ENCODE measurements at places on chromosomes 2 and 18.
A peak's percentile ranks its signal among the peaks of the same experiment; 100 is the strongest.

- DNase-seq = no peak
Measured at GRCh38 chr2:164671664-164672396, 50.5 kb upstream of the GRB14 start.

DNA sequence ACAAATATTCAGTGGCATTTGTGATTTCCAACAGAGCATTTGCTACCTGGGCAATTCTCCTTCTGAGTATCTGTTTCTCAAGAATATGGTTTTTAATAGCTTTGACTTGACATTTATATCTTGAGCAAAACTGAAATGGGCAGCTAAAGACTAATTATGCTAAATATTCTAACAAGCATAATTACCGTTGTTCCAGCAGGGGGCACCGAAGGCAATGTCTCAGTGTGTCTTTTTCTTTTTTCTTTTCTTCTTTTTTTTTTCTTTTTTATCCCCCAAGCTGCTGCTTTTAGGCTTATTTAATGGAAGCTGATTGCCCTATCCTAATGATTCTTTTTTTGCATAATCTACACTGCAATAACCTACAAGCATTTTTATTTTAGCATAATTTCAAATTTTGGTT is 138.9 kb upstream of the NABP1 start:
- peak; percentile 16 for DNase-seq

- no peak for DNase-seq
Measured at GRCh38 chr2:188819792-188820191, 154.4 kb upstream of the COL3A1 start.

GRCh38 chr18:28399781-28400362 is 222.9 kb upstream of the CDH2 start:
- no peak for DNase-seq

DNA sequence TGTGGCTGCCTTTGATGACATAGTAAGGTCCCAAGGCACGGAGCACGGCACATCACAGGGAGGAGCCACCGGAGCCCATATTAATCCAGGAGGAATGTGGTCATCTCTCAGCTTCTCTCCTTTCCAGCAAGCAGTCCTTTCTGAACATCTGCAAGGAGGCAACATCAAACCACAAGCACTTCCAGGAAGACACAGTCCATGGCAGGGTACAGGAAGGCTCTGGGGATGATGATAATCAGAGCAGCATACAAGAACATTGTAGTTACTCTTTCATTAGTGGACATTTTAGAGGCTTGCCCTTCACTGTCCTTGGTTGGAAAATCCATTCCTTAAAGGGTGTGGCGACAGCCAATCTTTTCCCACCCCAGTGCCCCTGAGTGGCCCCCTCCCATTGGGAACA is 31.1 kb downstream of the YPEL5 start:
- DNase-seq = no peak

GRCh38 chr2:219082332-219082958 is 21.7 kb upstream of the IHH start:
- DNase-seq = no peak

- DNase-seq = no peak
Measured at GRCh38 chr2:71486881-71487640, 33.7 kb downstream of the DYSF start.

DNA sequence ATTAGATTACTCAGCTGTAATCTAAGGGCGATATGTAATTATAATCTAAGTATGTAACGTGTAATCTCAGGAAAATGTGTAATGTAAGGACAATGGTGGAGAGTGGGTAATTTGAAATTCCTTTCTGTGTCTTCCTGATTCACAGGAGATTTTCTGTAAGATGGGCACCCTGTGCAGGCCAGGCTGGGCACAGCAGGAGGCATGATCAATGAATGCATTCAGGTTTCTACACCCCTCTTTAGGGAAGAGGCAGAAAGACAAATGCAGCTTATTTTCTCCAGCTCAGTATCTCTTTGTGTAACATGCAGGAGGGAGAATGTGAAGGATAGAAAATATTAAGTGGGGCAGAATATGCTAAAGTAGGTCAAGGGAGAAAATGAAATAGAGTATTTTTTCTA is 320.1 kb downstream of the PIK3C3 start:
- no peak for DNase-seq

- no peak for DNase-seq
Measured at GRCh38 chr18:48769006-48769636, 181.6 kb downstream of the SMAD7 start.

DNA sequence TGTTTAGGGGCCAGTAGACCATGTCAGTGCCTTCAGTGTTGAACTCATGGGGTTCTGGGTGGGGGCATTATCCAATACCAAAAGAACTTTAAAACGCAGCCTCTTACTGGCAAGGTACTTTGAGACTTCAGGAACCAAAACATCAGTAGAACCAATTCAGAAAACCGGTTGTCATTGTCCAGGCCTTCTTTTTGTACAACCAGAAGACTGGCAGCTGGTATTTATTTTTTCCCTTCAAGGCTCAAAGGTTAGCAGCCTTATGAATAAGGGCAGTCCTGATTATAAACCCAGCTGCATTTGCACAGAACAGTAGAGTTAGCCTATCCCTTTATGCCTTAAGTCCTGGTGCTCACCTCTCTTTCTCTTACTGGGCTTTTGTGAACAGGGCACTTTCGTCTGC is 113.8 kb upstream of the EML6 start:
- DNase-seq = no peak

DNA sequence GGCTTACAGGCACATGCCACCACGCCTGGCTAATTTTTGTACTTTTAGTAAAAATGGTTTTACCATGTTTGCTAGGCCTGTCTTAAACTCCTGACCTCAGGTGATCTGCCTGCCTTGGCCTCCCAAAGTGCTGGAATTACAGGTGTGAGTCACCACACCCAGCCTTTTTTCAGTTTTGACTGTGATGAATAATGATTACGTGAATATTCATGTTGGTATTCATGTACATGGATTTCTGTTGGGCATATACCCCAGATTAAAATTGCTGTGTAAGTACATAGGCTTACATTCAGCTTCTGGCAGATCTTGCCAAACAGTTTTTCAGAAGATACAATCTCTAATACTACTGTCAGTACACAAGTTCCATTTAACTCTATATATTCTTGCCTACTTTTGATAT is 20.9 kb downstream of the SLC39A10 start:
- DNase-seq = no peak

DNA sequence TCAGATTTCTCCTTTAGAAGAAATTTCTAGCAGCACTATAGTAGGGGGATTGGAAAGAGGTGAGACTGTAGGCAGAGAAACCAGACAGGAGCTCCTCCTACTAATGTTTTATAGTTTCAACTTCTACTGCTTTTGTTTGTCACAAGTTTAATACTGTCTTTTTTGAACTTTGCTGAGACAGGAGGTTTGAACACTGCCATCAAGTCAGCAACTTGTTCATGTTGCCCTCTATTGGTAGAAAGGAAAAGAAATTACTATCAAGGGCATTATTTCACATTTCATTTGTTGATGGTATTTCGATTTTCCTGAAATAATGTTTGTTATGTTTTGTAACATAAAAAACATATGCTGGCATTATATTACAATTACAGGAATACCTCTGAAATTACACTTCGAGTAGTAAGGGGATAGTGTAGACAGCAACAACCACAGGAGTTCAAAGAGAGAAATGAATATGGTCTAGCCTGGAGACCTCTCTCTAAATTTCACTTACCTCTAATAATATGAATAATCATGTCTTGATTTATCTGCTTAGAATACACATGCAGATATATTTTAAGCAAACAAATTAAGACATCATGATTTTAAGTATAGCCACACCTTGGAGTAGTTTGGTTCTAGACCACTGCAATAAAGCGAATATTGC is 12.4 kb upstream of the CCDC88A start:
- DNase-seq = no peak

GRCh38 chr2:9472511-9472910 is 1.8 kb upstream of the IAH1 start:
- DNase-seq = no peak

DNA sequence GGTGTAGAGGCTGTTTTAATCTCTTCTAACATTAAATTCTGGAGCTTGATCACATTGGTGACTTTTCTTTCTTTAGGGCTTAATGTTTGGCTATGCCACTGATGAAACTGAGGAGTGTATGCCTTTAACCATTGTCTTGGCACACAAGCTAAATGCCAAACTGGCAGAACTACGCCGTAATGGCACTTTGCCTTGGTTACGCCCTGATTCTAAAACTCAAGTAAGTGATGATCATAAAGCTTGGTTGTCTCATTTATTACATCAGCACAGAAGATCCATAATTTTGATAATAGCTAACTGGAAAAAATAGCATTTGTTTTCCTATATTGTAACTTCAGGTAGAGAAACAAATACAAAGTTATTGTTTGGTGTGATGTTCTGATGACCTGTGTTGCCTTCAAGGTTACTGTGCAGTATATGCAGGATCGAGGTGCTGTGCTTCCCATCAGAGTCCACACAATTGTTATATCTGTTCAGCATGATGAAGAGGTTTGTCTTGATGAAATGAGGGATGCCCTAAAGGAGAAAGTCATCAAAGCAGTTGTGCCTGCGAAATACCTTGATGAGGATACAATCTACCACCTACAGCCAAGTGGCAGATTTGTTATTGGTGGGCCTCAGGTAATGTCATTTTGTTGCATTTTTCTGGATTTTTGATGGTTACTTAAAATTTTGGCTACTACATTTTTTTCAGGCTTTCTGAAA is 2.9 kb downstream of the MAT2A start:
- DNase-seq = no peak

- DNase-seq = no peak
Measured at GRCh38 chr2:25380586-25381375, 39.1 kb upstream of the DNMT3A start.

DNA sequence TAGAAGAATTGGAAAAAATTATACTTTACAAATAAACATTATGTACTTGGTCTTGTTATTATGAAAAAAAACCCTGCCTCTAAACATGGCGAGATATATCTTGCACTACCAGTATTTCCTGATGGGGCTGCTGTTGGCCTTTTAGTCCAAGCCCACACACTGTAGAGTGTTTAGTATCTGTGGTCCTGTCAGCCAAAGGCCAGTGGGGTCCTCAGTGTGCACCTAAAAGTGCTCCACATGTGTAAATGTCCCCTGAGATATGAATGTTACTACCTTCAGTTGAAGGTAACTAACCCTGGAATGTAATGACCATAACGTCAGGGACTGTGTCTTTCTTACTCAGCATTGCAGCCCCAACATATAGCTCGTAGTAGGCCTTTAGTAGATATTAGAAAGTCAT is 71.1 kb upstream of the HK2 start:
- no peak for DNase-seq

GRCh38 chr2:159030674-159031380 is 62.4 kb downstream of the TANC1 start:
- DNase-seq = no peak

- DNase-seq = no peak
Measured at GRCh38 chr2:213015387-213016165, 135.8 kb downstream of the IKZF2 start.

DNA sequence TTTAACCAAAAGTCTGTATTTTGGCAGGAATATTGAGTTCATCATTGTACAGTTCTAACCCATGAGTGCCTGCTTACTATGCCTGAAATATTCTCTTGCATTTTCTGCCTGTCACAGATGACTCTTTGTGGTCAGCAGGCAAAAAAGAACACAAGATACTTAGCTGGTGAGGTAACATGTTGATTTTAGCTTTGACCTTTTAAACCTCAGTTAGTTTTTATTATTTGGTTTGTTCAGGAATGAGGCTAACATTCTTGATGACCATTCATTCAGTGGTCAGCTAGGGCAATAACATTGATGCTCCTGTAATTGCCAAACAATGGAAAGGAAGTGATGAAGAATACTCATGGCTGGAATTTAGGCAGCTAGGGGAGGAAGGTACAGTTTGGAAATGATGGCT is 491.2 kb downstream of the PIK3C3 start:
- no peak for DNase-seq
